ENCODE measurements at places on chromosomes 1 and 21.

DNA sequence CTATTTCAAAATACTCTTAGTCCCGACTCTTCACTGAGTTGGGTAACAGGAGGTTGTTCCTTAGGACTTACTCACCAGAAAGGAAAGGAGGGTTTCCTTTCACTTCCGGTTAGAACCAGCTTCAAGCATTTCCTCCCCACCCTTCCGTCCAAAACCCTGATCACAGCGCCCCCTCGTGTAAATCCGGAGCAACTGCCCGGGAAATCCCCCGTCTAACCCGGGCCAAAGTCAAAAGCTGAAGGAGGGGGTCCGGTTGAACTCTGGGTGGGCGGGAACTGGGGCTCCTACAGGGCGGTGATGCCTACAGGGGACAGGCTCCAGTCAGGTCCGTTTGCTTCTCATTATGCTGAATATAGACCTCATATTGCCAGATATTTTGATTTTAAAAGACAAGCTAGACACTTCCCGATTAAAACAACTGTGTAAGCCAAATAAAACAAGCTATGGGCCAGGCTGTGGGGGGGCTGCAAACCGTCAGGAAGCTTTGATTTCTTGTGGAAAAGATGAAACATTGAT is 15.0 kb upstream of the MTARC2 start:
- DNase-seq: peak; percentile 91

DNA sequence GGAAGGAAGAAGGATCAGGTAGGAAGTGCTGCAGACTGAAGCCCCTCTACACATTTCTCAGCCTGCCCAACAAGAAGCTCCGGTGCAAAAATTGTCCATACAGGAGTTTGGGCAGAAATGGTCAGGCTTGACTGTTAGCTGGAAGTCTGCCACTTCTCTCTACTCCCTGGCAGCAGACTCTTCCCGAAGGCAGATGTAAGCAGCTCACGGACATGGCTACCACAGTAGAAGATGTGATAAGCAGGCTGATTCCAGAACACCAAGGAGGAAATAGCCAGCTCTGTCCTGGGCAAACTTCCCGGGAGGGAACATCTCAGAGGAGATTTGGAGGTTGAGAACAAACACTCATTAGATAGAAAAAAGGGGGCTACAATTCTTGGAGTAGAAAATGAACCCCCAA is 52.6 kb downstream of the TRABD2B start:
- no peak for DNase-seq

DNA sequence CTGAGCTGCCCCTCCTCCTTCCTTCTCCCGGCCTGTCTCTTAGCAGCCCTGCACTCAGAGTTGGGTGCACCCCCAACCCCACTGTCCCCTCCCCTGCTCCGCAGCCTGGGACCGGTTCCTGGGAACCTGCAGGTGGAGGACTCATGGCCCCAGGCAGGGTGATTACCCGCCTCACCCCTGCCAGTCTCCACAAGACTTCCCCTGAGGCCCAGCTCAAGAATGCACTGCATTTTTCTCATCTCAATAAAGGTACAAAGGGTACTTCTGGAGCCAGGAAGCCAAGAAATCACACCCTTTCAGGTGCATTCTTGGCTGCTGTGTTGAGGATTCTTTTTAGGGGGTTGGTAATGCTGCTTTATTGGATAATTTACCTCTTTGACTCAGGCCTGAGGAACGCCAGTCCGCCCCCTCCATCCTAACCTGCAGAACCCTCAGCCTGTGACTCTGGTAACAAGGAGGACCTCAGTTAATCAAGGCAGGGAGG is 126.3 kb upstream of the TMPRSS2 start:
- no peak for DNase-seq

DNA sequence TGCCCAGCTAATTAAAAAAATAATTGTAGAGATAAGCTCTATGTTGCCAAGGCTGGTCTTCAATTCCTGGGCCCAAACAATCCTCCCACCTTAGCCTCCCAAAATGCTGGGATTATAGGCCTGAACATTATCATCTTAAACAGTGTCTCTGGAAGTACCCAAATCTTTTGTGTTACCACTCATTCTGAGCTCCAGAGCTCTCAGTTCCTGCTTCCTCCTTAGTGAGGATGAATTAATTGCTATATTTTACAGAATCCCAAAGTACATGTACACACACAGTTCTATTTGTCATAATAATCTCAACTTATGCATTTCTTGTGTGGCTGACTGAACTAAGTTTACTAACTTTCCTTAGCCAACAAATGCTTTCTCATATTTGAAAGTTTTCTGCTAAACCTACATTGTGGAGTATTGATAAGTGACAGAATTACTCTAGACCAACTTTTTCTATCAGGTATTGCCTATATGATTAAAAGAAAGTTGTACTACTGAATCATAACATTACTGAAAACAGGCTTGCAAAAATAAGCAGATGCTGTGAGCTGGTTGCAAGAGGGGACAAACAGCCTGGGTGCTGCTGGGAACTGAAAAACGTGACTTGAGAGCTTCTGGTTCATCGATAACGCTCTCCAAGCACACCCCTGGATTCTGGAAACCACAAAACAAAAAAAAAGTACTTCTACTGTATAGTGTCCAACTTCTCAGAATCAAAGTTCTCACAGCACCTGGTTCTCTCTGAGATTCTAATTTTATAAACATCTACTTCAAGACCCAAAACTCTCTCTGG is 15.3 kb downstream of the VAV3 start:
- no peak for DNase-seq

DNA sequence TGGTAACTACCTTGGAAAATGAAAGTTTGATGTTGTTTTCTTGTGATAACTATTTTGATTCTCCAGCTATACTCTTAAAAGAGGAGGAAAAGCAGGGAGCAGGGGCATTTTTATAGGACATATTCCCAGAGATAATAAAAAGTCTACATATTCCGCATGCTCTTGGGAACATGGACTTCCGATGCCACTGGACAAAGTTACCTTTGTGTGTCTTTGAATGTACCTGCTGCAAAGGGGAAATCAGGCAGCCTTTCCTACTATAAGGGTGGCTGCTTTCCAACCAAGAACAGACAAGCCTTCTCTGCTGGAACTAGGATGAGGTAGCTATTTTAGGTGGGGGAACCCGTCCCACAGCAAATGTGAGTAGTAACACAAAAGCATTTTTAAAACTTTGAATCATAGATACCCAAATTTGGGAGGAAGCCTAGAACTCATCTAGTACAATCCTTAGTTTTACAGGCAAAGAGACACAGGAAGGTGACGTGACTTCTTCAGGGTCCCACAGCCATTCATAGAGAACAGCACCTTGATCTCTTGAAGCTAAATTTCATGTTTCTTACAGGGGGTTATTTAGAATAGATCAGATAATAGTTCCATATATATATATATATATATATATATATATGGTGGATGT is 179.9 kb downstream of the FASLG start:
- DNase-seq: no peak

DNA sequence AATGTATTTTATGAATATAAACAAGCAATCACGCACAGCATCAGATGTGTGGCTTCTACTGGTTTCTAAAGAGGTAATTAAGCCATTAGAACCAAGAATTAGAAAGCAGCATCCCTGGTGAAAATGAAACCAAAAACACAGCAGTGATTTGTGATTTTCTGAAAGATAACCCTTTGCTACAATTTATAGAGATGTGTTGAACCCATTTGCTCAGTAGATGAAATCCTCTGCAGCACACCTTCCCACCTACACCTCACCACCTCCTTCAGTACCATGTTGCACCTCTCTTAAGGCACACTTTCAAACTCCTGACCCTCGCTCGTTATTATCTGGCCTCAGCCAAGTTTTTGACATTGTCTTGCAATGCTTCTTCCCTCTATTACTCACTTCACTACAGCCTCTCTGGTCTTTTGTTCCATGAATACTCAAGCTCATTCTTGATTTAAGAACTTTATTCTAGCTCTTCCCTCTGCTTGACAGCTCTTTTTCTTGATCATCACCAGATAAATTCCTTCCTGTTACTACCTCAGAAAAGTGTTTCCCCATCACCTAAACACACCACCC is 38.6 kb downstream of the NSL1 start:
- no peak for DNase-seq

- DNase-seq: no peak
These were observed 2.4 kb downstream of the TMEM201 start for GRCh38 chr1:9590945-9591668.

DNA sequence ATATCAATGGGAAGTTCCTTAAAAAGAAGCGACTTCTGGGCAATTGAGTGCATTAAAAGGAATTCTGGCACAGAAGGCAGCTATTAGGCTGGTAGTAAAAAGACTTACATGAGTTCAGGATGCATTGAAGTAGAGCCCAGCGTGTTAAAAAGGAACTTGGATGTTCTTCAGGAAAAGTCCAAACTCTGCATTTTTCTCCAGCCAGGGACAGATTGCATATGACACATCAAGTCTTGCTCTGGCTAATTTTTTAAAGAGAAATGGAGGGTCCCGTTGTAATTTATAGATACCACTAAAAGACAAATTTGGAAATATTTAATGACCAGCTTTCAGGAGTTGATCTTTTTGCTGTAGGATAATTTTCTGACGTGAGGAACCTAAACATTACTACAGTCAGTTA is 1.2 kb downstream of the TPRG1L start:
- DNase-seq: no peak

- no peak for DNase-seq
These were observed 1788.1 kb downstream of the BRINP3 start for GRCh38 chr1:188689542-188689941.

DNA sequence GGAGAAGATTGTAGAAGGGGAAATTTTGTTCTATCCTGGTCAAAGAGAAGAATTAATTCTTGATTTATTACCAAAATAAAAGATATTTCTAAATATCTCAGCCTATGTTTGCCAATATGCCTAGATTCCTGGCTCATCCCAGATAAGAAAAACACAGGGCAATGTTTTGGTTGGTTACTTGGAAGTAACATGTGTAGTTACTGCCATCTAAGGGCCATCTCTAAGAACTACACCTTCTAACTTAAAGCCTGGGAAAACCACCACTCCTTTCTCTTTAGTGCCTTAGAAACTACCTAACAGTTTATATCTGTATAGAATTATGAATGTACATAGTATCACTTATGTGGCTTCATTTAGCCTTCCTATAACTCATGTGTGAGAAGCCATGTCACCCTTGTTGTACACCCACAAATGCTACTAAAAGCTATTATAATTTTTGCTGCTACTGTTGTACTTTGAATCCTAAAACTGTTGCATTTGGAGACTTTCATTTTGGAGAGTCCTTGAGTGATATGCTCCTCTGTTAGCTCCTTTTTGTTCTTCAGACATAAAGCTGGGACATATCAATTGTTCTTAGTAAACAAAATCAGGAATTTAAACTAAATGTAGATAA is 4.5 kb downstream of the AIM2 start:
- no peak for DNase-seq

- peak; percentile 37 for DNase-seq
These were observed 123.2 kb downstream of the NR5A2 start for GRCh38 chr1:200150721-200151120.

DNA sequence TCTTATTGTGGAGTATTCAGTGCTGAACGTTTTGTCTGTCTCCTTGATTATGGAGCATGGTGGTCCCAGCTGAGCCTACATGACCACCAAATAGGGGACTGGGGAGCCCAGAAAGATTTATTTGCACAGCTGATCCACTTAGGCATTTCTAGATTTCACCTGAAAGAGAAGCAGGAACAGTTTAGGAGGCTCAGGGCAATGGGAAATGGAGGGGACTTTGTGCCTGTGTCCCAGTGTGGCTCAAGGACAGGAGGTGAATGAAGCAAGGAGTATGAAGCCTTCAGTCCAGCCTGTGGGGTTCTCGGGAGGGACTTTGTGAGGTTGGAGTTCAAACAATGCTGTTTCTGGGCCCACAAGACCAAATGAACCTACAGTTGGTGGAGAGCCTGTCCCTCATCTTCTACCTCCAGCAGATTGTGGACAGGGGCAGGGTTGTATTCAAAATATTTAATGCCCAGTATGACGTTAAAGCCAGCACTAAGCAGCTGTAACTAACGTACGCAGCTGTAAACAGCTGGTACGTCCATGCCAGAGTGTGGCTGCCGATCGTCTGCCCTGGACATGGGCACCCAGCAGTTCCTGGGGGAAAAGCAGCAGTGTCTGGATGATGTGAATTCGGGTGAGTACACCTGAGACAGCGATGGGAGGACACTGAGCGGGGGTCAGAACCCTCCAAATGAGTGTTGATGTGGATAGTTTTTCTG is 164.9 kb upstream of the RAB4A start:
- DNase-seq: no peak

- no peak for DNase-seq
These were observed 130.4 kb downstream of the HS2ST1 start for GRCh38 chr1:87044840-87045239.

DNA sequence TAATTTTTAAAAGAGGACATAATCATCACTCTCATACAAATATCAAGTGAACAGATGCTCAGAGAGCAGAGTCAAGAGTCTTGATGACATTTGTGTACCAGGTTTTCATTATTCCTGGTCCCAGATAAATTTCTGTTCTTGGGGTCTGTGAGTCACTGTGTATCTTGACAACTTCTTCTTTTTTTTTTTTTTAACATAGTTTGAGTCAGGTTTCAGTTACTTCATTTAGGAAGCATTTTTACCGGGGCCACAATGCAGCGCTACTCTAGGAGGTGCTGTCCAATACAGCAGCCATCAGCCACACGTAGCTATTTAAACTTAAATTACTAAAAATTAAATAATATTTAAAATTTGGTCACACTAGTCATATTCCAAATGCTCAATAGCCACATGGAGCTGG is 188.1 kb upstream of the SAMSN1 start:
- no peak for DNase-seq

DNA sequence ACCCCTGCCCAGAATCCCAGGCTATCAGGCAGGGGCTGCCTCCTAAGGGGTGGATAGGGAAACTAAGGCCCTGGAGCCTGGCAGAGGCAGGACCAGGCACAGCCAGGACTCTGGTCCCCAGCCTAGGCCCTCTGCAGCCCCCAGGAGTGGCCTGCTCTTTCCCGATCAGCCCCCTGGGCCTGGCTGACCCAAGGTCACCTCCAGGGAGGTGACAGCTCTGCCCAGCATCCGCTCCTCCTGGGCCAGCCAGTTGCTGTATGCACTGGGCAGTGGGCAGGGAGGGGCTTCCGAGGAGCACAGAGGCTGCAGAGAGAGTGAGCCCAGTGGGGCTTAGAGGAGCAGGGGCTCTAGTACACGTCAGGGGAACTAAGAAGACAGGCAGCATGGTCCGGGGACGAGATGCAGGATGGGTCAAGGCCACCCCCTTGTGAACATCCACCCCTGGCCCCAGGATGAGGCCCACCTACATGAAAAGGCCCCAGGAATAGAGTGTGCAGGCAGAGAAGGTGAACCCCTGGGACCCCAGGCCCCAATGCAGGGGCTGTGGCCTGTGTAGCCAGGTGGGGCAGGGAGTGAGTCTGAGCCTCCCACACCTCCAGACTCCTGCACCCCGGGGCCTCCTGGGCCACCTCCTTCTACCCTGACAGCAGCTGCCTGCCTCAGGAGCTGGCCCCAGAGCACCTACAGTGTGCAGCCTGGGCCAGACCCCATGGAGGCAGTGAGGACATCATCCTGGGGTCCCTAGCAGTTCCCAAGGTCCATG is 32.8 kb downstream of the WNT9A start:
- no peak for DNase-seq

DNA sequence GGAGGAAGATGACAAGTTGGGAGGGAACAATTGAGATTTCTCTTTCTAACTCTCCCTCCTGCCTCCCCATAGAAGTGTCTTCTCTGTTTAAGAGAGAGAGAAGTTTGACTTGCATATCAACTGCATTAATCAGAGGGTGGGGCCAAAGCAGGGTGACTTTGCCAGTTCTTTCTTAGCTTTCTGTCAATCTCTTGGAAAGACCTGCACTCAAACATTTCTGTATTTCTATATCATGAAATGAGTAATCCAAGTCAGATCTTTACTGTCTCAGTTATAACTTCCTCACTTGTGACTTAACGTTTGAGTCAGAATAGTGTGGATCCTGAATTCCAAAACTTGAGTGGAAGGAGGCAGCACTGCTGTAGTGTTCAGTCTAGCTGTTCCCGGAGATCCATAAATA is 180.8 kb upstream of the KCNK2 start:
- DNase-seq: no peak

GRCh38 chr21:25496825-25497482 is 110.3 kb downstream of the MRPL39 start:
- DNase-seq: no peak

Measured in stimulated activated CD8-positive, alpha-beta memory T cell treated with anti-CD3 and anti-CD28 coated beads, Interleukin-4, amount 100 ng/mL, for 48 hours (primary cell).